ENCODE measurements at places on chromosomes 12 and 14. TPM values are rescaled to one million over a fixed set of nuclear protein-coding genes. Genes with fewer than 3 reads are reported as not detected.

The KLRG1 gene
- total RNA-seq, result 12.5 TPM

The TAS2R13 gene
- total RNA-seq, result 1.2 TPM

The KLRD1 gene
- 0.04 TPM for total RNA-seq

The LRP1-AS gene
- not detected for total RNA-seq

The NINJ2 gene
- 4.4 TPM for total RNA-seq

The COA8 gene
- total RNA-seq, result 33.0 TPM

The CCDC85C gene
- total RNA-seq, result 14.6 TPM

The GPR68 gene
- total RNA-seq, result 0.84 TPM

The KRT78 gene
- total RNA-seq, result not detected

The MOAP1 gene
- 26.4 TPM for total RNA-seq

The OTX2 gene
- not detected for total RNA-seq

The TAS2R8 gene
- total RNA-seq, result not detected

The ETFBKMT gene
- total RNA-seq, result 2.8 TPM

The RNF212B gene
- total RNA-seq, result not detected

The ZNF268 gene
- 17.9 TPM for total RNA-seq

The TPPP2 gene
- not detected for total RNA-seq

The IL31 gene
- total RNA-seq, result not detected

The TDRD9 gene
- total RNA-seq, result not detected

The HSPB8 gene
- total RNA-seq, result not detected

The TEX52 gene
- total RNA-seq, result 0.29 TPM

The SLC10A1 gene
- total RNA-seq, result not detected

The EEA1 gene
- total RNA-seq, result 12.1 TPM

The KLRC3 gene
- 3.0 TPM for total RNA-seq

The PFKM gene
- total RNA-seq, result 80.1 TPM

The RPGRIP1 gene
- 0.39 TPM for total RNA-seq

The BIN2 gene
- 9.7 TPM for total RNA-seq

The PHLDA1 gene
- total RNA-seq, result 2.1 TPM

All from OCI-LY7 (cell line).